ENCODE measurements at places on chromosomes 5 and 9. TPM values are rescaled to one million over a fixed set of nuclear protein-coding genes. Genes with fewer than 3 reads are reported as not detected.
A peak's percentile ranks its signal among the peaks of the same experiment; 100 is the strongest.

SPINK6 gene
- not detected for total RNA-seq

DNA sequence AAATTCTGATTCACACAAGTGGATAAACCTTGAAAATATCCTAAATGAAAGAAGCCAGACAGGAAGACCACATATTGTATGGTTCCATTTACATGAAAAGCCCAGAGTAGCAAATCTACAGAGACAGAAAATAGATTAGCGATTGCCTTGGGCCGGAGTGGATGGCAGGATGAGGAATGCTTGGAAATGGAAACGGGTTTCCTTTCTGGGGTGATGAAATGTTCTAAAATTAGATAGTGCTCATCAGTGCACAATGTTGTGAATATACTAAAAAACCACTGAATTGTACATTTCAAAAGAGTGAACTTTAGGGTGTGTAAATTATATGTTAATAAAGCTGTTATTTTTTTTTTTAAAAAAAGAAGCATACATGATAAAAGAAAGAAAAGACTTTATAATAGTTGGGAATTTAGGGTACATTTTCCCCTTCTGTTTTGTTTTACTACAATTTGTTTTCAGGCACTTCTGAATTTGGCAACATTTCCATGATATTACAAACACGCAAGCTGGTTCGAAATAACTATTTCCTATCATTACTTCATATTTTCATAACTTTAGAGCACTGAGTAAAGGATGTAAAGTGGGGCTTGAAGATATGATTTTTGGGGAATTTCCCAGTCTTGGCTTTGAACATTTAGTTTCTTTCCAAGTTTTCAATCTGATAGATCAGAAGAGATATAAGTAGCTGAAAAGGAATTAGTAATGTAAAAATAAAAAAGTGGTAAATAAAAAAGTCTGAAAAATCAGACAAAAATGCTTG, 23.9 kb downstream of the SLC35A4 start:
- DNase-seq = no peak
- no peak overlapping the region for H3K4me3 ChIP-seq
- H3K36me3 ChIP-seq = no peaks in the 10 kb centered on the region
- H3K4me1 ChIP-seq = no peaks in the 10 kb centered on the region
- no peak overlapping the region for H3K27ac ChIP-seq

DNA sequence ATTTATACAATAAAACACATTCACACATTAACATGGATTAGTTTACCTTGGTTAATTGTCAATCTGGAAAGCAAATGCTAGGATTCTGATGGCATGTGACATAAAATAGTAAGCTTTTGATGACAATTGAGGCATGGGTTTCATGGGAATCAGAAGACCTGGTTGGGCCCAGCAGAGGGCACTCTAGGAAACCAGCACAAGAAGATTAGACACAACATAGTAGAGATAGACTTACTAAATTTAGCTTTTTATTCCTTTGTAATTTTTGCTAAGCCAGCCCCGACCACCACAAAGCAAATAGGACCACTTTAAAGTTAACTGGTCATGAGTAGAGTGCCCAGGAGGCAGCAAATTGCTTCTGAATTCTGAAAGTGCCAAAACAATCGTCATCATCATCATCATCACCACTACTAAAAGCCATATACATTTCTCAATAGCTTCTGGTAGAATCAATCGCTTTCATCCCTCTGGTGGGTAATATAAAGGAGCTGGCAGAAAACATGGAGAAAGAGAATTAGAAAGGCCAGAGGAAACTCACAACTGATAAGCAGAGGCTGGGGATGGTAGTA, 163.2 kb downstream of the ARRDC3 start:
- no peaks in the 10 kb centered on the region for H3K27me3 ChIP-seq
- no peak overlapping the region for H3K4me3 ChIP-seq
- no peak overlapping the region for H3K27ac ChIP-seq

- H3K4me3 ChIP-seq = no peak overlapping the region
- no peak for DNase-seq
- H3K27me3 ChIP-seq = no peaks in the 10 kb centered on the region
- no peaks in the 10 kb centered on the region for H3K36me3 ChIP-seq
- no peaks in the 10 kb centered on the region for H3K4me1 ChIP-seq
Measured at GRCh38 chr5:76692651-76693050, 23.3 kb upstream of the F2R start.

DNA sequence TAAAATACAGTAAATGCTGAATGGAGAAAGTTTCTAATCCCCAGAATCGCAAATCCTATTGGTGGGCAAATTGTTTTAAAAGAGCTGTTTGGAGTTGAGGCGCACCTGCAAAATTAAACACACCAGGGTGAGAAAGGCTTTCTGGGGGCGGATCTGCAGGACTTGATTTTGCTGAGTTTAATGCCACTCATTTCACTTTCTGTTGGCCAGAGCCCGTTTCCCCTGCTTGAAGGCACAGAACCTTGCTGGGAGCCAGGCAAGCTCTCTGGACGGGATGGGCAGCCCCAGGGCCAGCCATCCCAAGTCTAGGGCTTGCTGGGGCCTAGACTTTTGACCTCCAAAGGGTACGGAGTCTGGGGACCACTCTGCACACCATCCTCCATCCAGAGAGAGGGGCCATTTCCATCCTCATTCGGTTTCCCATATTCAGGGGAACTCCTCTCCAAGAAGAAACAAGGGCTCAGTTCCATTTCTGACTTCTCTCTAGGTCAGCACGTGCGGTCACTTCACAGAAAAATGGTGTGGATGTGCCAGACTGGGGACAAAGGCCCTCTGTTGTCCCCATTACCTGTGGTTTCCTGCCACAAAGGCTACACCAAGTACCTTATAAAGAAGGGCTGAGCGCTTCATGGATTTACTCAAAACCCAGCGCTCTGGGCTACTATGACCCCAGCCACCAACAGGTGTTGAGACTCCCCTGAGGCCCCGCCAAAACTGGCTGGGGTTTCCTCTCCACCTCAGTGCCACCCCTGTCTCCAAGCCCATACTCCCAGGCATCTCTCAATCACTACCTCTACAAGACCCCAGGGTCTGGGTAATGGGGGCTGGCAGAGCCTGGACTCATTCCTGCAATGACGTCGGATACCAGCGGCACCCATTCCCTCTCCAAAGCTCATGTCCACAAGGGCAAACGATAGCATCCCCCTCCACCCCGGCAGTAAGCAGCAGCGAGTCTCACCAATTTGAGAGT, 170.0 kb downstream of the AUH start:
- no peaks in the 10 kb centered on the region for H3K36me3 ChIP-seq
- H3K27me3 ChIP-seq = no peaks in the 10 kb centered on the region
- H3K27ac ChIP-seq = no peak overlapping the region
- DNase-seq = no peak
- no peak overlapping the region for H3K4me3 ChIP-seq

LCN6 gene
- total RNA-seq = 8.6 TPM

DNA sequence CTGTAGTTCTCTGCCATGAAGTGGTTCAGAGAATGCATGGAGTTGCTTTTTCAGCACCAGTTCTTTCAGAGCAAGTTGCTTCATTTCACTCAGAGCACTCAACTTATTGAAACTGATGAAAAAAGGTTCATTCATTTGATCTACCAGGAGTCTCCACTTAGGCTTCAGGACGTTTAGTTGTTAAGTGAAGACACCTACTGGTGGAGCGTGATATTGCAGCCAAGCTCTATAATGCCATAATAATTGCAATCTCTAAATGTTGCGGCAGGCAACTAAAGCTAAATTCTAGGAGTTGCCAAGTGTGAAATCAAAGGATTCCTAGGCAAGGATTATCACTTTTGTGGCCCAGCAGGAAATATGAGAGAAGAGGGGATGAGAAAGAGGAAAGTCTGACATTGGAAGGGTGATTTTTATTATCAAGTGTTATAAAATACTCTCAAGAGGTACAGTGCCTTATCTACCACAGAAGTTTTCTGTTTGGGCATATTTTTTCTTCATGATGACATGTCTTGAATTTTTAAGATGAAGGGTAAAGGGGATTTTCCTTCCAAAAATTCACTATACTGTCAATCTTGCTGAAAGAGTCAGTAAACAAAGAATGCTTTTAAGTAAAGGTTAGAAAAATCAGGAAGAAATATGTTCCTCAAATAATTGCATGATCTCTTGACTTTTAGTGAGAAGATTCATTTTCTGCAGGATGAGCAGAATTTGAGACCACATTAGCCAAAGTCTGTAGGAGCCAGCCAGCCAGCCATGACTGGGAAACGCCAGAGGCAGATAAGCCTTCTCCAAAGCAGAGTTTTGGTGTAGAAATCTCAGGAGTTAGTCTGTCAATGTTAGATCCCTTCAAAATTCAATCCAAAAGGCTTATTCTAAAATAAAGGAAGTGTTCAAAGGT, 83.4 kb downstream of the SH3PXD2B start:
- DNase-seq = peak; percentile 25
- H3K4me3 ChIP-seq = no peak overlapping the region
- peaks cover 12% of the 10 kb centered on the region for H3K36me3 ChIP-seq
- no peaks in the 10 kb centered on the region for H3K4me1 ChIP-seq

Measured in lung (tissue), 17 donors.